ENCODE measurements at places on chromosomes 11 and 22.

- no peak for DNase-seq
Measured at GRCh38 chr11:127598476-127598875, 597.9 kb upstream of the KIRREL3 start.

GRCh38 chr11:316891-317301, 3.1 kb downstream of the IFITM1 start:
- no peak for DNase-seq

- DNase-seq, result no peak
Measured at GRCh38 chr11:10287140-10287539, 6.9 kb downstream of the SBF2 start.

- no peak for DNase-seq
Measured at GRCh38 chr22:47065756-47066615, 303.5 kb downstream of the TBC1D22A start.

- no peak for DNase-seq
Measured at GRCh38 chr22:47032091-47032943, 269.9 kb downstream of the TBC1D22A start.

- DNase-seq, result no peak
Measured at GRCh38 chr22:23098718-23099530, 28.6 kb downstream of the GNAZ start.

GRCh38 chr11:105937738-105938137, 84.3 kb downstream of the MSANTD4 start:
- no peak for DNase-seq

DNA sequence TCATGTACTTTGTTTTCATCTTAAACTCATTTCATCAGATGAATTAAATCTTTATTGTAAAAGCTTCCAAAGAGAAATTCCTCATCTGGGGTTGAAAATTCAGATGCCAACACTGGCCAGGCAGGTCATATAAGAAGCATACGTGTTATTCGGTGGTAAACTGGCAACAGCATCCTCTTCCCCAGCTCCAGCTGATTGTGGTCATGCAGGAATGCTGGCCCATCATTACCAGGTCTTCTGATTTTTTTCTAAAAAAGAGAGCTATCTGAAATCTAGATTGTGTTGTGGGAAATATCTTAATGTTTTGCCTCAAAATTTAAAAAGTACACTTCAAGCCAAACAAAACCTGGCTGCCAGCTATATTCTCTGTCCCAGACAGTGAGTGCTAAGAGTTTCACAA, 53.6 kb downstream of the ARFGAP2 start:
- no peak for DNase-seq

GRCh38 chr11:94794287-94795168, 26.4 kb downstream of the AMOTL1 start:
- no peak for DNase-seq

- no peak for DNase-seq
Measured at GRCh38 chr11:46537121-46537520, 56.7 kb downstream of the AMBRA1 start.

DNA sequence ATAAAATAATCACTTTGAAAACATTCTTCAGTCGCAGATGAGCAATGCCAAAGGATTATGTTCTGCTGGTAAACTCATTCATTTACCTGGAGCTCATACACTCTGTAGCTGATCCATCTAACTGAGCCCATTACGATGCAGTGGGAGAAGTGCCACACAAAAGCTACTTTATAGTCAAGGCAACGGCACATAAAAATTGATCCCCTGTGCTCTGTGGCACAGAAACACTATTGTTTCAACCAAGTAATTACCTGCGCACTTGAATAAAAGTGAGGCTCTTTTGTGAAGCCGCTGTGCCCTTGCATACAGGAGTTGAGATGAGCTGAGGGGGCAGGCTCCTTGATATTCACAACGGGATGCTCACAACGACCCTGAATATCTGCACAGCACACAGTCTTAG, 7.2 kb downstream of the DKK3 start:
- DNase-seq, result no peak

GRCh38 chr11:61120099-61120705, 17.9 kb downstream of the CD5 start:
- DNase-seq, result no peak

DNA sequence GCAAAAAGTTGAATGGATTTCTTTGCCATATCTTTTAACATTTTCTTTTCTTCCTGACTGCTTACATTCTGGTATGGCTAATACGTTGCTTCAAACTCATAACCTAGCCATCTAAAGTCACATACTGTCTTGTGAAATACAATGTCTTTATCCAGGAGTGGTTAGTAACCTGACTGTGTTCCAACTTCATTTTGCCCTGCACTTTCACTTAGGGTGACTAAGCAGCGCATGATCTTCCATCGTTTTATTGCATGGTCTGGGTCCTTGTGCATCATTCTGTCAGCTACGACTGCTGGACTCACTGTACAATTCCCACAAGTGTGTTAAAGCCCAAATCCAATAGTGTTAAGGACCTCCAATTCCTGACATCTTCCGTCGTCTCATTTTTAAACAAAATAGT, 403.2 kb downstream of the NTM start:
- DNase-seq, result no peak

DNA sequence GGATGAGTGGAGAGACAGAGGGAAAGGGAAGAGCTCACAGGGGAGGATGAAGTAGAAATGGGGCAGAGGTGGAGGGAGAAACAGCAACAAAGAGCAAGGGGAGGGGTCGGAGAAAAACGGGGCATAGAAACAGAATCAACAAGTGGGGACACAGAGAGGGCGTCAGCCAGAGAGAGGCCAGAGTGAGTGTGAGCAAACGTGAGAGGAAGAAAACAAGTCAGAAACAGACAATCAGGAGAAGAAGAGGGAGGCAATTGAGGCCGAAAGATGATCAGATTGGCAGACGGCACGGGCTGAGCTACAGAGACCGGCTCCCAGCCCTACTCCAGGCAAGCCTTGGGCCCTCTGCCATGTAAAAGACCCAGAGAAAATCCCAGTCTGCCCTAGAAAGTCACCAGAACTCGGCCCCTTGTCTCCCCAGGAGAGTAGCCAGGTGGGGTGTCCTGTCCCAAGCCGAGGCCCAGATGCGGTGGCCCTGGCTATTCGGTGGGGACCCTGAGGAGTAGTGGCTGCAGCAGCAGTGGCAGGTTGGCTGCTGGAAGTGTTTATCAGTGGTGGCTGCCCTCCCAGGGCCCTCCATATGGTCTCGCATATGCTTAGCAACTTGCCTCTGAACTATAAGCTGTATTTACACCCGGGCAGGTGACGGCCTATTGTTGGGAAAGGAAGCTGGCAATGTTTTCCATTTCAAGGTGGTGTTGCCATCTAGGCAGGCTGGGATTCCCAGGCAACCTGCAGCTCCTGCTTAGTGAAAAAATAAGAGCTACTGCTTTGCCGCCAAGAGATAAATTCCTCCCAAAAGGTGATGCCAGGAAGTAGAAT, 14.8 kb upstream of the TSPAN18 start:
- no peak for DNase-seq

- peak; percentile 4 for DNase-seq
Measured at GRCh38 chr11:78465169-78465942, 47.7 kb upstream of the GAB2 start.

GRCh38 chr11:75762885-75763284, 5.7 kb upstream of the DGAT2 start:
- DNase-seq, result no peak

GRCh38 chr11:11400635-11401232, 47.7 kb upstream of the CSNK2A3 start:
- no peak for DNase-seq

DNA sequence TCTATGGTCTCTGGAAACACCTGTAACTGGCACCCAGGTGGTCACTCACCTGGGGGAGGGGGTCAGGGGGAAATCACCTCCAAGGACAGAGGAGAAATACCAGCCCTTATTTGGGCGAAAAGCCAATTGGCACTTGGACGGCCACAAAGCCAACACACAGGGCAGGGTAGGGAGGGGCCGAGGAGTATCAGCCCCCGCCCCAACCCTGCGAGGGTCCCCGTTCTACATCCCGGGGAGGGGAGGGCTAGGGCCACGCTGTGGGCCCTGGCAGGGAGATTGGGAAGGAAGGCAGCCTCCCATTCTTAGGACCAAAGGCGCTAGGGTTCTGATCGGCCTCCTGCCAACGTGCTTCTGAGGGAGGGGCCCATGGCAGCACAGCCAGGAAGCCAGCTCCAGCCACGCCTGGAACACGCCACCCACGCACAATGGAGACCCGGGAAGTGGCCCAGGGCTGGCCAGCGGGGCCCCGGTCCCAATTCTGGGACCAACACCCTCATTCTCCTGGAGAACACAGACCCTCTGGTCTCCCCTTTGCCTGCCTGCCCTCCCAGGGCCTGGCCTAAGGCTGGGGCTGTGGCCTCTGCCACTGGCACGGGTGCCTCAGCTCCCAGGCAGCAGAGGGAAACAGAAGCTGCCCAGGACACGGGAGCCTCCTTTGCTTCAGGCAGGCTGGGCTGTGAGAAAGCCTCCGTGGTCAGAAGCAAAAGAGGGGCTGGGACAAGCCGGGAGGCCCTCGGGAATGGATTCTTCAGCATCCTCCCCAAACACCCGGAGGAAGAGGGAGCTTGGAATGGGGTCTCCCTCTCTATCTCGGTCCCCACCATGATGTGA, 7.4 kb downstream of the CBX6 start:
- no peak for DNase-seq

- DNase-seq, result no peak
Measured at GRCh38 chr11:120883404-120884080, 140.4 kb upstream of the TBCEL start.

DNA sequence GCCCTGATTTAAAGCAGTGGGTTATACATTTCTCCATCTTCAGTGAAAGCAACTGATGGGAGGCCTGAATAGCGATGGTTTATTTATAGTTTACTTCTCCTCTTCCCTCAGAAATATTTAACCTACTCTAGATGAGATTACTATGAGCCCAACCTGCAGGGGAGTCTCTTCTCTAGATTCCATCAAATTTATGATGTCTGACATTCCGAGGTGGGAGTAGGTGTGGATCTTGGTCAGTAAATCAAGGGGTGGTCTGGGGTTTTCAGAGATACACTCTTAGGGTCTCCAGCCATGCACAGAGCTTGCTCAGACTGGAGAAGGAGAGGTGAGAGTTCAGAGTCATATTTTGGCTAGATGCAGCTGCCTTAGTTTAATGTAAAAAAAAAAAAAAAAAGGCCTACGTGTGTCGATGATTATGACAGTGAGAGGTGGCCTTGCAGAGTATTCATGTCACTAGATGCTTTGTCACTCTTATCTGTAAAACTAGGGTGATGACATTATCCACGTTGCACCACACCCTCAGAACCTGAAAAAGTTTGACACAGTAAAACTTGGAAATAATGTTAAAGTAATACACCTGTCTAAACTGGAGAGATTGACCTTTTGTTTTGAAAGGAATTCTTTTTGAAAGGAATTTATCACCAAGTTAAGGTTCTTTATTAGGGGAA, 81.2 kb downstream of the EXT2 start:
- no peak for DNase-seq

Data from stimulated activated CD8-positive, alpha-beta memory T cell treated with anti-CD3 and anti-CD28 coated beads, Interleukin-4, amount 100 ng/mL, for 1 hour (primary cell).